ENCODE measurements at places on chromosomes 11 and 22.

GRCh38 chr11:6418557-6419008, 311 bp downstream of the APBB1 start:
- DNase-seq: no peak

DNA sequence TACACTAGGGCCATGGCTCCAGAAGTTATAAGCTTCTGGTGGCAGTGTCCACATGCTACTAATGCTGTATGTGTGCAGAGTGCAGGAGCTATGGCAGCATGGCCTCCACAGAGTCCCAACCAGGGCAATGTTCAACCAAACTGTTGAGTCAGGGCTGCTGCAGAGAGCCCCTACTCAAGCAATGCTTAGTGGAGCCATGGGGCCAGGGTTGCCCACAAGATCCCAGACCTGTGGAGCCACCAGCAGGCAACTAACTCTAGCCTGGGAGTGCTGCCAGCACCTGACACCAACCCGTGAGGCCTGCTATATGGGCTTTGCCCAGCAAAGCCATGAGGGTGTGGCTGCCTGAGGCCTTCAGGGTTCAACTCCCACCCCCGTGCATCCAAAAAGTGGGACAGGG, 655.2 kb downstream of the TBC1D22A start:
- no peak for DNase-seq

DNA sequence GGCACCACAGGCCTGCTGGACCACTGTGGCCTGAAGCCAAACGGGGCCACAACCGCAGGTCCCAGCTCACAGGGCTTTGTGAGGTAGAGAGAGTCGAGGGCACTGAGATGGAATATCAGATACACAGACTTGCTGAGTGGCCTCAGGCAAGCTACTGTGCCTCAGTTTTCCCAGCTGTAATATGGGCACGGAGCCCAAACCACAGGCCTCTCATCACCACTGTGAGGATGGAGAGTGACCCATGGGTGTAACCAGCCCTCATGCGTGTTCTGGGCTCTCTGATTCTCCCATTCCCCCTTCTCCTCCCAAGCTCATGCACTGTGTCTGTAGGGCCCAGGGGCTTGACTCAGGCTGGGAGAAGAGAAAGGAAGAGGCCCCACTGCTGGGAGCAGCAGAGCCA, 4.2 kb downstream of the UNC93B1 start:
- no peak for DNase-seq

- DNase-seq: peak; percentile 73
Observed at GRCh38 chr22:17830043-17830961, 56.0 kb upstream of the BID start.

DNA sequence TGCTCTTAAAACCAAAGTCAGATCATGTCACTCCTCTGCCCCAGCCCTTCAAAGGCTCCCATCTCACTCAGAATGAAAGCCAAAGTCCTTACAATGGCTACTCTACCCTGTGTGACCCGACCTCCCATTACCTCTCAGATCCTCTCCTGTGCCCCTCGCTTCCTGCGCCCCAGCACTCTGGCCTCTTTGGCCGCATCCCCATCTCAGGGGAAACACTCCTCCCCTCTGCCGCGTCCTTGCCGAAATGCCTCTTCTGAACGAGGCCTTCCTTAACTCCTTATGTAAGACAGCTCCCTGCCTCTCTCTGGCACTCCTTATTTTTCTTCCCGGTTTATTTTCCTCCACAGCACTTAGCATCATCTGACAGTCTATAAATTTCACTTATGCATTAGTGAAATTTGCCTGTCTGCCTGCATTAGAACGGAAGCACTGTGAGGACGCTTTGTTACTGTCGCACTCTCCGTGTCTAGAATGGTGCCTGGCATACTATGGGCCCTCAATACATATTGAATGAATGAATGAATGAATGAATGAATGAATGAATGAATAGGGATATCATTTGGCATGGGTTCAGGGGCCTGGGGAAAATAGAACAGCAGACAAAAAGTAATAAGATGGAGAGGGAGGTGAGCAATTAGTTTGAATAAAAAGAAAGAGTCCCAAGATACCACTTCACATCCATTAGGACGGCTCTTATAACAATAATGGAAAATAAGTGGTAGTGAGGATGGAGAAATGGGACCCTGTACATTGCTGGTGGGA, 137.8 kb downstream of the CEP164 start:
- no peak for DNase-seq

DNA sequence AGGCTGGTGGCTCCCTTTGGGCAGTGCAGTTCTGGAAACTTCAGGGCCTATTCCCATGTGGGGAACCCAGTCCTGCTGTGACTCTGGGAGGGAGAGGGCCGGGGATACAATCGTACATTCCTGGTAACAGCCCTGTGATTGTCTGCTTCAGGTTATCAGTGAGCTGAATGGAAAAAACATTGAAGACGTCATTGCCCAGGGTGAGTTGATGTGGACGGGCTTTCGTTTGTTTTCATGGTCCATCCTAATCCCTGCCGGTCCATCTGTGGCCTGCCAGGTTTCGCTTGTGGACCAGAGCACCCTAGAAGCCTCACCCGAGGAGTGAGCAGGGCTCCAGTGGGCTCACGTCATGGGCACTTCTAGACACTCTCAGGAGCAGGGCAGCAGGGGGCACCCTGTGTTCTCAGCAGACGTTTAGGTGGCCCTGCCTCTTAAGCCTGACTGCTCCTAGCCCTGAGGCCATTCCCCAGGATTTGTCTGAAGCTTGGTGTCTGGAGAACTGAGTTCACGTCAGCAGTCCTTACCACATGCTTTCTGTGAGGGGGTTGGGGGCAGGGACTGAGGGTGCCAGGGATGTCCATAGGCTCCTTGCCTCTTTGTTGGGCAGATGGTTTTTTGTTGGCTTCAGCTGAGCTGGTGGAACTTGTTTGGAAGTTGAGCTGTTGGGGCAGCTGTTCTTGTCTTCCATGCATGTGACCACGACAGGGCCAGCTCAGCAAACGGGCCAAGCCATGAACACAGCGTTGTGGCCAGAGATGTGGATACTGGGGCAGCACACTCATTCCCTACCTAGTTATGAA, 1.9 kb downstream of the RPLP2 start:
- DNase-seq: peak; percentile 47

DNA sequence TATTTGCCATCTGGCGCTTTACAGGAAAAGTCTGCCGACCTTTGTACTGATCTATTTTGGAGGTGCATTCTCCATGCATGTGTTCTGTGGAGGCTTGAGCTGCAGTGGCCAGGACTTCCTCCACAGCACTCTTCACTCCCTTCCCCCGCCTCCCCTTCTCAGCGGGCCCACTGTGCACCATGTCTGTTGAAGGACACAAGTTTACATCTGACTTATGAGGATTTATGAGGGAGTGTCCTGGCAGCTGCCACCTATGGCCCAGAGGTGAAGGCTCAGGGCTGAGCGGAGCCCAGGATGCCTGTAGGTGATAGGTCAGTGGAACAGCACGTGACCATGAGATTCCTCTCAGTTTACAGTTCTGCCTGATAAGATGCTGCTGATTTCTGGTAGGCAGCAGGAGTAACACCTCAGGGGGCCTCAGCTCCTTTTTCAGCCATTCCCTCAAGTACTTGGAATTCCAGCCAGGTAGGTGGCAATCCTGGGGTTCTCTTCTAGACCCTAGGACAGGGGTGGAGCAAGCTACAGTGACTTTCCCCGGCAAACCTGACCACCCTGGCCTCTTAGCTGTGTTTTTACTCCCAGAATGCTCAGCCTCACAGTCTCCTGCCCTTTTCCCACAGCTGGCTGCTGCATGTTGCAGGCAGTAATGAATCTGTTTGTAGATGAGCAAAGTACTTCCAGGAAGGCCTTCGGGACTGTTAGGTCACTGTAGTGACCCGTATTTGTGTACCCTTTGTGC, 59.9 kb downstream of the PPFIBP2 start:
- no peak for DNase-seq

DNA sequence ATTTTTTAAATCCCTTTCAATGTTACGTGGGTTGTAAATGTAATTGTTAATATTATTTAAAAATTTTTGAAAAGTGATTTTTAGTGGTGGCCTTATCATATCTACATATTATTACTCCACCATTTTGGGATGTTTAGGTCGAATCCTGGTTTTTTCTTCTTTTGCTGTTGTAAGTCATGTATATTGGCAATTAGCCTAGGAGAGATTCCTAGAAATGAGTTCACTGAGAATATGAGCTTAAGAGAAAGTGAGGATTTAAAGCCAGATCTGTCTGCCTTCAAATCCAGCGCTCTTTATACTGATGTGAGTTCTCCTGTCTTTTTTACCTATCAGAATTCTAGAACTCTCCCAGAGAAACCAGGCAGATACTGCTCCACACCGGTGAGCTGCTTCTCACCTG, 56.1 kb downstream of the PTPRJ start:
- no peak for DNase-seq

DNA sequence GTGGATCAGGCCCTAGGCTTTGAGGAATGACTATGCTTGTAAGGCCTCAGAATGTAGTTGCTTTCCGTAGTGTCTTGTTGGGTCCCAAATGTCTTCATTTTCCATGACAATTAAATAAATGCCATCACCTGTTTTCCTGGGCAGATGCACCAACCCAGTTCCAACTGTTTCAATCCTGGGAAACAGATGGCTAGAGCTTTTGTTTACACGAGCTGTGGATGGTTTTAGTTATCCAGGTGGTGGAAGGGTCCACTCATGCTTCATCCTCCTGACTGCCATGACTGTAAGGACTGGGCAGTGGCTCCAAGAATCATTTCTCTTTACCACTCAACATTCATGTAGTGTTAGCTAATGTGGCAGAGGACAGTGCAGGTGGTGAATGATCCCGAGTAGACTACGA, 8.6 kb downstream of the RCN1 start:
- no peak for DNase-seq

DNA sequence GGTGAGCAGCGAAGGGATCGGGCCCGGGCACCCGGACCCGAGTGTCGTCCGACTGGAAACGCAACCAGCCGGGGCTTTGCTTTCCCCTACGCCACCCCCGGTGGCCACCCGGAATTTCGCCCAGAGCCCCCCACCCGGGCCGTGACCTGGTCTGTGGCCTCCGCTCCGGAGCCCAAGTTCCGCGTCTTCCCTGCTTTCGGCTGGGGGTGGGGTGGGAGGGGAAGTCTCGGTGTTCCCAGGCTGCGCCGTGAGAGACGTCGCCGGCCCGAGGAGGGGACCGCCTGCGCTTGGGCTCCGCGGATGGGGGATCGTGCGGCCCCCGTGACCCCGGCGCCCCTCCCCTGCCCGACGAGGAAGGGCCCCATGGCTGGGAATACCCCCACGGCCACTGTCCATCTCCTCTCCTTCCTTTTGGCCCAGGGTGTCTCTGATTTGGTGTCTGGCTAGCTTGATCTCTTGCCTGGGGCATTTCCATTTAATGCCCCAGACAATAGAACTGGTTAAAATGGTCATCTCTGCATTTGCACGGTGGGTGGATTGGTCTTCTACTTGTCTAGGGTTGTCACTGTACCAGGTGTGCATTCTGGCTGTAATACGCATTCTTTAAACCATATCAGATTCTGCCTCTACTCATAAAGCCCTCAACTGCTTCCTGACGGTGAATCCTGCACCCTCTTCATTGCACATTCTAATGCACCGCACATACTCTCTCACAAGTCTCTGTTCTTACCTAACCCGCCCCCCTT, 789 bp downstream of the SIK2 start:
- DNase-seq: peak; percentile 57

DNA sequence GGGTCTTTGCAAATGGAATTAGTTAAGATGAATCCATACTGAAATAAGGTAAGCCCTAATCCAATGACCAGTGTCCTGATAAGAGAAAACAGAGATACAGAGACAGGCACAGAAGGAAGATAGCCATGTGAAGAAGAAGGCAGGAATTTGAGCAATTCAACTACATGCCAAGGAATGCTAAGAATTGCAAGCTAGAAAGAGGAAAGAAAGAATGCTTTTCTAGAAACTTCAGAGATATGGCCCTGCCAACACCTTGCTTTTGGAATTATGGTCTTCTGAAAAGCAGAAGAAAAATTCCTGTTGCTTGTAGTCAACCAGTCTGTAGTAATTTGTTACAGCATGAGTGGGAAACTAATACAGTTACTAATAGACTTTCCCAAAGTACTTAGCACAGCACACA, 111.3 kb downstream of the SLC17A6 start:
- DNase-seq: no peak

DNA sequence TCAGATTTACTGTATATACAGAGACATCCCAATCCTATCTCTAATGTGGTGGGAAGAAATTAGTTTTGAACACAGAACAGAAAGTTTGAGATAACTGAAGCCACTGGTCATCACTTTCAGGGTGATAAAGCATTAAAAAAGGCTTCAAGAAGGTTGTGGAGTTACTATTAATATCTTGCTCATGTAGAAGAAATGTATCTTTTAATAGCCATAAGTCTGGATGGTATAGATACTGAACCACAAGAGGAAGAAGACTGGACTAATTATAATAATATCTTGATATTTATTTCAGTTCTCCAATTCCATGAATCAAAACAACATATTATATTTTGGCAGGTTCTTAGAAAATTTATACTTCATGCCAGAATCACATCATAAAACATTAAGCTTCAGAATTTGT, 137.1 kb downstream of the TMEM135 start:
- no peak for DNase-seq

- DNase-seq: peak; percentile 80
Observed at GRCh38 chr11:75384438-75385080, 14.8 kb upstream of the RPS3 start.

DNA sequence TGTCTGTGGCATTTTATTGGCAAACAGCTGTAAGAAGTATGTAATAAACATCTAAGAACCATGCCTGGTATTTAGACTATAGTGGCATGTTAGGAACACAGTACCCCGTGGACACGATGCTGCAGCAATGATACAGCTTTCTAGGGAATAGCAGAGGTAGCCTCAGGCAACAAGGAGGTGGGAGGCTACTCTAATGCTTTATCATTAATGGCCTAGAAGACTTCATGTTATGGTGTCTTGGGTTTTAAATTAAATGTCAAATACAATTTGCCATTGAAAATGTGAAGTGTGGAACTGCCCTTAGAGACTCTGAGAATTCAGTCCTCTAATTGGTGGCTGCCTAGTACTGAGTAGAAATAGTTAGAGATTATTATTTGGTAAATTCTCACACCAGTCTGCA, 516.9 kb downstream of the CNTN5 start:
- DNase-seq: no peak

DNA sequence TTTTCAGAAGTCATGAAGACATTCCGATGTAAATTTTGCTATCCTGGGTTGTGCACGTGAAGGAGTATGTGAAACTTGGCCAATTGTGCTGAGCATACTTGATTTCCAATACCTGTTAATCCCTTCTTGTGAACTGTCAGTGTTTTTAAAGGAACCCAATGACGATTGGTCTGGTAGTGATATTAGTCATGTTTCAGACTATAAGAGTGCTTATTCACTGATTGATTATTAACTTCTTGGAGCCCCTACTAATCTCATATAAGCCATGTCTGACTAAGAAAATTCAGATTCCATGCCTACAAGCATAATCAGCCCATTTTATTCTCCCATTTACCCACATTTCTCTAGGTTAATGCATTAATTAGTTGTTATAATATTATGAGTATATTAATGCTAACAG, 330.8 kb upstream of the MTNR1B start:
- DNase-seq: no peak

- no peak for DNase-seq
Observed at GRCh38 chr22:39522567-39523300, 2.4 kb downstream of the ATF4 start.

- no peak for DNase-seq
Observed at GRCh38 chr11:18352581-18352980, 30.2 kb downstream of the GTF2H1 start.

GRCh38 chr22:49227670-49228069, 600.0 kb downstream of the BRD1 start:
- no peak for DNase-seq
